ENCODE measurements at places on chromosomes 13 and 19.

GRCh38 chr13:35309706-35310105 is 166.8 kb downstream of the MAB21L1 start:
- no peak for DNase-seq

DNA sequence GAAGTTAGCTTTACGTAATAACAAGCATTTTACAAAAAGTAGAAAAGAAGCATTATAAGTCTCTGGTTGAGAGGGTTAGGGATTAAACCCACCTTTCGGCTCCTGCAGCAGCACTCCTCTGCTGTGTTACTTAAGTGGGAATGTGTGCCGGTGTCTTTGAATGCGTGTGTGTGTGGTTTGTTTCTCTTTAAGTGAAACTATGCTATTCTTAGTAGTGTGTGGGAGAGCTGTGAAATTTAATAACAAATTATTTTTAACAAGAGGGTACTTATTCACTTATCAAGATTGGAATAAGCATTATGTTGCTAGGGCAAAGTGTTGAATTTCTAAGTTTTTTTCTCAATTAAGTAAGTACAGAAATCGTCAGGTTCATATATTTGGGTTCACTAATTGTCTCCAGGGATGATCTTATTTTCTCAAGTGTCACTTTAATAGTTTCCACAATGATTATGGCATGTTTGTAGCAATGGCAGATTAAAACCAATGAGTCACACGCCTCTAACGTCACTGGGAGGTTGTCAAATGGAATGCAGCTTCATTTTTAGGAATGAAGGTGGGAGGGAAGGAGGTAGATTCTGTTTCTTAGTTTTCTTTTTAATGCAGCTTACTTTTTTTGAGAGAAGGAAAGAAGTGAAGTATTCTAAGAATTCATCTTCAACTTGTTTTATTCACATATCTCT is 151.3 kb downstream of the LMO7 start:
- DNase-seq: no peak

DNA sequence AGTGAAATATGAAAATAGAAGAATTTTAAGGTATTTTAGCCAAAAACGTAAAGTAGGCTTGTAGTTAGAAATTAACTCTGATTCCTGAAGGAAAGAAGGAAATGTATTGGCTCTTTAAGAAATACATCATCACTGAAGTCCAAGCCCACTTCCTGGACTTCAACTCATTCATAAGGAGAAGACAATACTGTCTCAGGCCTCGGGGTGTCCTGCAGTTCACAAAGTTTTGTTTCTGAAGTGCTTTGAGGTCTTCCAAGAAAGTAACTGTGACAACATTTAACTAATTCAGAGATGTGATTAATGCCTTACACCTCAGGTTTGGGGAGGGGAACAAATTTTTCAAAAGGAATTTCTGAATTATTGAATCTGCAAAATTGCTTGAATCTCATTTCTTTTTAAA is 65.8 kb upstream of the STARD13 start:
- DNase-seq: peak; percentile 74

DNA sequence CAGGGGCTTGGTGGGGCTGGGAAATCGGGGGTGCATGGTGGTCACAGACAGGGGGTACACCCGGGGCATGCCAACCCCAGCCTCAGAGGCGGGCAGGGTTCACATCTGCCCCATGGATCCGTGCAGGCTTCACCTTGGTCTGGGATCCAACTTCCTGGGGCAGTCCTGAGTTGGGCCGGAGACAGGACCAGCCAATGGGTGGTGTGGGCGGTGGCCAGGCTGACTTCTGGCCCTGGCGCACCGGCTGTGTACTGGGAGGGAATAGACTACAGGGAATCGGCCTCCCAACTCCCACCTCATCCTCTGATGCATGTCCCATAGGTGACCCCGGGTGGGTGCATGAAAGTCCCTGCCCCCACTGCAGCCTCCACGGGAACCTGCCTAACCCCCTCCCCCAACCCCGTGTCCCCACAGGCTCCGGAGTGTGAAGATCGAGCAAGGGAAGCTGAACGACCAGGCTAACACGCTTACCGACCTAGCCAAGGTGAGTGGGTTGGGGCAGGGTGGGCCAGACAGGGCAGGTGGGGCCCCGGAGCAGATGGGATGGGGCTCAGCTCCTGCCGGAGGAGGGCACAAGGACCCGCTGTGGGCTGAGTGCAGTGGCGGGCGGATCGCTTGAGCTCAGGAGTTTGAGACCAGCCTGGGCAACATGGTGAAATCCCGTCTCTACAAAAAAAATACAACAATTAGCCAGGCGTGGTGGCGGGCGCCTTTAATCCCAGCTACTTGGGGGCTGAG is 14.7 kb upstream of the ARRDC2 start:
- no peak for DNase-seq

GRCh38 chr13:64884976-64885375 is 2345.2 kb downstream of the PCDH9 start:
- DNase-seq: no peak

- no peak for DNase-seq
These were observed 49.4 kb upstream of the TEX29 start for GRCh38 chr13:111270765-111271698.

GRCh38 chr13:91145571-91146205 is 201.8 kb upstream of the MIR17HG start:
- DNase-seq: peak; percentile 46

DNA sequence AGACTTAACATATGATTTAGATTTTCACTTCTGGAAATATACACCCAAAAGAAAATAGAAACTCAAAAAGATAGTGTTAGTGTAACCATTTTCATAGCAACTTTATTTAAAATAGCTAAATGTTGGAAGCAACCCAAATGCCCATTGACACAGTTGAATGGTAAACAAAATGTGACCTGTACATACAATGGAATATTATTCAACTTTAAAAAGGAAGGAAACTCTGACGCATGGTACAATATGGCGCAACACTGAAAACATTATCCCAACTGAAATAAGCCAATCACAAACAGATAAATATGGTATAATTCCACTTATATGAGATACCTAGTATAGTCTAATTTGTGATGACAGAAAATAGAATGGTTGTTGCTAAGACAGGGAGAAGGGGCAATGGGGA is 1456.1 kb upstream of the MIR17HG start:
- no peak for DNase-seq

- no peak for DNase-seq
These were observed 14.7 kb downstream of the DGKH start for GRCh38 chr13:42063105-42063504.

Data from suppressor macrophage treated with lipopolysaccharide for 4 hours (primary cell).